NCI-H2107 (cell line): ENCODE measurements at places on chromosomes 4 and X.

DNA sequence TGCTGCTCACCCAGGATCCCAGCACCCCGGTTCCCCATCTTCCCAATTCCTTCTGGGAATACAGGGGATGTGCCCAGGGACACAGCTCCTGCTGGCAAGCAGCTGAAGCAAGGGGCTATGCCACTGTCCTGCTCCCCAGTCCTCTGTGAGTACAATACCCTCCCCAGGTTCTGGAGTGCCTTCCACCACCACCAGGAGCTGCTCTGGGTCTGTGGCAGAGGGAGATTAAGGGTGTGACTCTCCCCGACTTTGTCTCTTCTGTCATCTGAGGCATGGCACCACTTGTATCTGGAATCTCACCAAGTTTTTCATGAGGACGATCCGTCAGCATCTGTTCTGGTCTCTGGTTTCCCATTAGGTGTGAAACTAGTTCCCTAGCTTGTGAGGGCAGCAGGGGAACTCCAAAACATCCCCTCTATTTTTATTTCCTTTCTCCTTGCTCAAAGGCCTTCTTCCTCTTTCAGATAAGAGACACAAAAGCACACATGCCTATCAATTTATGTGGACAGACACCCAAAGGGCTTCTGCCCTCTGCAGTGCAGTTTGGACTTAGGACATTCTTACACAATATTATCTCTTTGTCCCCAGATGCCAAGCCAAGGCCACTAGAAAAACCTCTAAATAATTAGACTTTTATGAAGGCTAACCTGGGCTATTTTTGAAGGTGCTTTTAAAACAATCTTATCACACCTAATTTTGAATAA lies 26.8 kb downstream of the MGST2 start:
- DNase-seq: no peak

- DNase-seq: no peak
These were observed 1397.6 kb downstream of the FAM133A start for GRCh38 chrX:95071621-95072020.

DNA sequence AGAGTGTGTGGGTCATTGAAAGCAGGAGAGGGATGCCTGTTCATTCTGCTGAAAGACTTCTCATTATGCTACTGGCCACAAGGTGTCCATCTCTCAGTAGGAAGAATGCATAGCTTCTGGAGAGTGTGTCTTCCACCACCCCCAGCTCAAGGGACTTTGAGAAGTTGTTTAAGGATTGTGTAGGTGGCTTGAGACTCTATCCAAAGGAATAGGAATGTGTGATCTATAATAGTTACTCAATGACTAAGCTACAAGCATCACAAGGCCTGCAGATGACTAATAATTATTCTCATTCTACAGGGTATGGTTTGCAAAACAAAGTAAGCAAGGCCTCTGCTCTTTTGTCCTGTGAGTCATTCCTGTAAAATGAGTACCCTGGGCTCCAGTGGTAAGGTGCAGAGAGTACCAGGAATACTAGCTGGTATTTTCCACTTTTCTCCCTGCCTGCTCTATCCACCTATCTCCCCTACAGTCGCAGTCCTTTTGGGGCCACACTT lies 279.8 kb upstream of the BOD1L1 start:
- no peak for DNase-seq

DNA sequence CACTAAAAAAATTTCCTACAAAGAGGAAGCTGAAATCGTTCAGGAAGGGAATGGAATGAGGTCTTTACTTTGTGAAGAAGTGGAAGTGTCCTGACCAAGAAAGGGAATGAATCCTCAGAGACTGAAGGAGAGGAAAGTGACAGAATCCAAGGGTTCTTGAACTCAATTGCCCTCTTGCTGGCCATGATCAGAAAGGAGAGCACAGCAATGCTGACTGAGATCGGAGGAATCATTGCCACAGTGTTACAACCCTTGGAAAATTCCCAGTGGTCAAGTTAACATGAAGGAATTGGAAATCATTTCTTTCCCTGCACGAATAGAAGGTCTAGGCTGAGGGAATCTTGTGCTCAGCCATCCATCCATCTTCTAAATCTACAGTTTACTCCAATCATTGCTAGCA lies 190.0 kb upstream of the NEIL3 start:
- no peak for DNase-seq

DNA sequence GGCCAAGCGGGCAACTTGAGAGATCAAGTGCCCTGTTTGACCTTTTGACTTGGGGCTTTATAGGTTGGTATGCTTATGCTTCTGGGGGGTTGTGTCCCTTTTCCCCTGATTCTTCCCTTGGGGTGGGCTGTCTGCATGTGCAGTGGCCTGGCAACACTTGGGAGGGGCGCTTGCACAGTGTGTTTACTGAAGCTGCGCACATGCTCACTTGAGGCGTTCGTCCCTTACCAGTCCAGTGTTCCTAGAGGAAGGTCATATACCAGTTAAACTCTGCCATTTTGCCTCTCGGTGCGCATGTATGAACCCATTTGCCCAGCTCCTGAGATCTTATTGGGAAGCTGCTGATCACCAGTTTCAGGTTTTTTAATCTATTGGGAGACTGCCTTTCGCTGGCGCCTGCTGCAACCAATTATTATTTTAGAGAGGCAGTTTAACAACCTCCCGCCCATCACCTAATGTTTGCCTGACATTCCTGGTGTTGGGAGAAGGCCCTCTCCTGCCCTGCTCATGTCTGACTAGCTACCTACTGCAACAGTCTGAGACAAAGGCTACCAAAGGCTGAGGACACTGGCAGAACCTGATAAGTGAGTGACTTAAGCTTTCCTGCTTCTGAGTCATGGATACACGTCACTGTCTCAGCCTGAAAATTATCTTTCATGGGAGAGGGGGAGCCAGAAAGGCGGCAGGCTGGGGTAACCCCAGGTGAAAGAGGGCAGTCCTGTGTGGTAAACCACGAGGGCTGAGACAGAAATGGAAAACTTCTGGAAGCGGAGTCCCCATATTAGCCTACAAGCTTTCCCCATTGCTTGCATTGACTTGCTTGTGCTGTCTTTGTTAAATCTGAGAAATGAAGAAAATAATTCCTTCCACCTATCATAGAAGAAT lies 97.6 kb downstream of the CPE start:
- no peak for DNase-seq
